Fibroblast of skin of abdomen (primary cell): ENCODE measurements at places on chromosomes 5 and 9.
A peak's percentile ranks its signal among the peaks of the same experiment; 100 is the strongest.

GRCh38 chr5:176175101-176175852, 62.9 kb upstream of the SIMC1 start:
- no peak for DNase-seq

- peak; percentile 33 for DNase-seq
Measured at GRCh38 chr5:141692919-141693725, 11.1 kb upstream of the ARAP3 start.

- peak; percentile 34 for DNase-seq
Measured at GRCh38 chr5:56900858-56901578, 8.4 kb upstream of the SETD9 start.

DNA sequence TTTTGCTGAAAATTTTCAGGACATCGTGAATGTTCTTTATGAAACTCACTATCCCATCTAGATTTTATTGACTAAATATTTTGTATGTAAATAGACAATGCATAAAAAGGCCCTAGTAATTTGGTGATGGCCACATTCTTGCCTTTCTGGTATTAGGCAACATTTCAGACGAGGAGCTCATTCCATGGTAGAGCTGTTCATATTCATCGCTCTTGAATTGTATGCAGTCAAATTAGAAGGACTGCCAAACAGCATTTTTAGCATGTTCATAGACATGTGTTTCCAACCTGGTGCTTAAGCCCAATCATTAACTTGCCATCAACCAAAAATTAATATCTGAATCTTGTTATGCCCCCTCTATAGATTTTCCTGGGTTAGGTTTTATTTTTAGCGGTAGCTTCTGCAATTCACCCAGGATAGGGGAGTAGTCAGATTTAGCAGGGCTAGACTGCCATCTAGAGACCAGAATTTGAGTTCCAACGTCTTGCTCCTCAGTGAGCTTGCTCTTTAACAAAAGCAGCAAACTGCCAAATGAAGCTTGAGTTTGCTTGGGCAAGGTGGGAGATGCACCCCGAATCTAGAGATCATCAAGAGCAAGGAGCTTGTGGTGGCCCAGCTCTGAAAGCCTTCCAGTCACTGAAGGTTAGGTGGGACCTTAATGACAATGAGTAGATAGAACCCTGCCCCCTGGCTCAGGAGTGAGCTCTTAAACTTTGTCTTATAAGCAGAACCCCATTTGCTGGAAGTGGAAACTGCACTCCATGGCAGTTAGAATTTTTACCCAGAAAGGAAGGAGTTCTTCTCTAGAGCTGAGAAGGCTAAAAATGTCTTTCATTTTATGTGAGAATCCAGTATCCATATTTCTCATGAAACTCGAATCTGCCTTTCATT, 456.2 kb downstream of the RASEF start:
- peak; percentile 69 for DNase-seq
